ENCODE measurements at places on chromosomes 3 and 15. TPM values are rescaled to one million over a fixed set of nuclear protein-coding genes. Genes with fewer than 3 reads are reported as not detected.

The CX3CR1 gene
- 5.7 TPM for total RNA-seq

The CATSPER2 gene
- total RNA-seq: 2.5 TPM

The TMED3 gene
- total RNA-seq: 32.3 TPM

The CIDEC gene
- total RNA-seq: not detected

The MEGF11 gene
- total RNA-seq: not detected

The ABHD2 gene
- total RNA-seq: 97.2 TPM

Data from mononuclear cell (primary cell).